Activated CD8-positive, alpha-beta memory T cell treated with anti-CD3 and anti-CD28 coated beads for 4 hours (primary cell): ENCODE measurements at places on chromosomes 7 and 10.

GRCh38 chr7:145665499-145666258 lies 450.9 kb upstream of the CNTNAP2 start:
- DNase-seq: no peak

DNA sequence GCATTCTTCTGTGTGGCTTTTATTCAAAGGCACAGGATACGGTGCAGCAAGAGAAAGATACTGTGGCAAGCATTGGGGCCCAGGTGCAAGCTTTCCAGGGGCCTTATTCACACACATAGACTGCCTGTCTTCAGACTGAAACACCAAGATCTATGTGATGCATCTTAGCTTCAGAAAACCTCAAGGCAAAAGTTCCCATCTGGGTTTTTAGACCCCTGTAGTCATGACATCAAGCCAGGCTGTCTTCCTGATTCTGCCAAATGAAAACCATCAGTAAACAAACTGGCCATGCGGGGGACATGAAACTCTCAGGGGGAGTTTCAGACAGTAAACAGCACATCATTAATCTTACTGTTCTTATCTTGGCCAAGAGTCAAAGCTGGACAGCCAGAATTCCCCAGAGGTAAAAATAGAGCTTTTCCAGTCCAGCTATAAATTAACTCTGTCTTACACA lies 9.8 kb downstream of the AGBL3 start:
- DNase-seq: no peak

DNA sequence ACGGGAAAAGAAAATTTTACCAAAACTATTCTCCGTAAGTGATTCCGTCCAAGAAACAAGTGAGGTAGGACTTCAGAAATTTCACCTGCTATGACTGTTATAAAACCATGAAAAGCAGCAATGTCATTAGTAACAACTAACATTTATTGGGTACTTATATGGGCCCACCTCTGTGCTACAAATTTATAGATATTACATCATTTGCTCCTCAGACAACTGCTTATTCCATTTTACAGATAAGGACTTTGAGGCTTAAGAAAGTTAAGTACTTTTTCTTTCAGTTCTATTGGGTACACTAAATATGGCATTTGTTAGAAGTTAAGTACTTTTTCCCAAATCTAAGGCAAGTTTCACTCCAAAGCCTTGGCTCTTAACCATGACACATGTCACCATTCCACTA lies 36.3 kb downstream of the HACD1 start:
- no peak for DNase-seq

- DNase-seq: no peak
Observed at GRCh38 chr10:52801947-52802346, 29.4 kb upstream of the MBL2 start.

DNA sequence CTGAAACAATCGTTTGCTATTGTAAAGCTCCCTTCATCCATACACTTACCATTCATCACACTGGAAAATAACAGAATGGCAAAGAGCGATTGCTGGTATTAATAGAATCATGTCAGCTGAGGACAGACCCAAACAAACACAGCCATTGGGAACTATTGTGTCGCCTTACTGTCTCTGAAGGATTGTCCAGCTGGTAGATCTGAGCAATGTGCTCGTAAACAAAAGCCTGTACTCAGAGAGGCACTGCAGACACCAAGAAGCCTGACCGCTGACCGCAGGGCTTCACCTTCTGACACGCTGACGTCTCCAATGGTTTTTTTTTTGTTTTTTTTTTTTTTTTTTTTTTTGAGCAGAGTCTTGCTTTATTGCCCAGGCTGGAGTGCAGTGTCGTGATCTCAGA lies 151.0 kb upstream of the FRMD4A start:
- DNase-seq: no peak

DNA sequence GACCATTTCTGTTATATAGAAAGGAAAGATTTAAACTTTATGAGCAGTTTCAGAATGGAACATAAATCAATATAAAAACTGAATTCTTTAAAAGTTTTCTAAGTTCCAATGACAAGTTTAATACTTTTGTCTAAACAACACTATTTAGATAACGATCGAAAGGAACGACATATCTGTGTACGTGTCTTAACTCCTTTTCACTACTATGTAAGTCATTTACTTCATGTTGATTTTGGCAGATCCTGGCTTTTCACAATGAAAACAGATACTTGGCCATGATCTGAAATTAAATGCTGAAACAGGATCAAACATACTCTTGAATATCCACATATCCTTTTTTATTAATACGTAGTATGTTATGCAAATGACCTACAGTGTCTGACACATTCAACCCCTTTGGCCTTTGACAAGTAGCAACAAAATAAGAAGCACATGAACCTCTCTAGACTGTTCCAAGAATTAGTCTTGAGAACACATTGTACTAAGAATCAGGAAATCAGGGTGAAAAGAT lies 41.9 kb downstream of the RNLS start:
- no peak for DNase-seq

- no peak for DNase-seq
Observed at GRCh38 chr10:73917566-73918305, 6.8 kb downstream of the PLAU start.

DNA sequence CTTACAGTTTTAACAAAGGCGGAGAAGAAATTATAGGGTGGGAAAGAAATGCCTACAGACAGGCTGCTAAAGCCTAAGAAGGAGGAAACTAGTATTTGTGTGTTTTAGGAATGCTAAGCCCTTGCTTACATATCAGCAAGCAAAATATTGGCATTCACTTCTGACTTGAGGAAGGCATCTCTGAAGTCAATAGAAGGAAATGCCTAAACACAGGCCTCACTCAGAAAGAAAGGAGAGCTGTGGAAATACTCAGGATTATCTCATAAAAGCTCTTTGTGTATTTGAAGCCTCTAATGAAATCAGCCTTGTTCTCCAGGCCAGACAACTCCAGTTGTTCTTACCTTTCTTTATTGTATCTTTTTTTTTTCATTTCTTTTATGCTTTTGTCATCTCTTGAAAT lies 158.0 kb downstream of the AUTS2 start:
- no peak for DNase-seq

- DNase-seq: no peak
Observed at GRCh38 chr7:28205506-28205905, 24.9 kb upstream of the JAZF1 start.

DNA sequence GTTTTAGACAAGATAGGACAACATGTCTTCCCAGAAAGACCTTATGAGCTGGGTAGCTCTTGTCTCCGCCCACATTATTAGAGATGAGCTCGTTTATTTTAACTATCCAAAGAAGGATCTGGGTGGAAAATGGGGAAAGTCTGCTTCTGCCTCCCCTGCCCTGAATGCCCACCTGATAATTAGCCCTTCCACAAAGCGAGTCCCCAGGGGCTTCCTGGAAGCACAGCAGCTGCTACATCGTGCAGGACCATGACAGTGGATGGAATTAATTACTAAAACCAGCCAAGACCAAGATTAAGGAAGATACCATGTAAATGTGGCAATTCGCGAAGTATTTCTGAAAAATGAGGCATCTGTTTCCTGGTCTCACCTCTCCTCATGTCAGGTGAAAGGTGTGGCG lies 374.4 kb downstream of the PAXIP1 start:
- no peak for DNase-seq

DNA sequence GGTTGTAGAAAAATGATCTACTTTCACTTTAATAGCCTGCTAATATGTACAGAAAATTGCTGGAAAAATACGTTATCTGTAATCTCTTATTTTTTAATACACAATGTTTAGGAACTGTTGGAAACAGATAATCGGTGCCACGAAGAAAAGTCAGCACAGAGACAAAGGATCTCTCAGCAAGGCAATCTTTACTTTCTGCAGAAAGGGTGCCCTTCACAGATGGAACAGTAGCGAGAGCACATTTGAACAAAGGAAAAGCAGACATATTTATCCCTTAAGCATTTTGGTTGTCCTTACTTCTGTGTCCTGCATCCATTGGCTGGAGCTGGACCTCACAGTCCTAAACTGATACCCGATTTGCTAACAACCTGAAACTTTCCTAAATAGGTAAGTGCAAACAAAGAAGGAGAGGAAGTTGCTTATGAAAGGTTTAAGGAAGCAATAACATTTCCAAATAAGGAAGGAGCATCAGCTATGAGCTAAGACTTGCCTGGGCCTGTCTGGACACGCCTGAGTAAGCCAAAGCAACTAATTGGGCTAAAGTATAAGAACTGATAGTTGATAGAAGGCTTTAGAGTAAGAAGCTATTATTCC lies 640.0 kb downstream of the SH2D4B start:
- DNase-seq: no peak

DNA sequence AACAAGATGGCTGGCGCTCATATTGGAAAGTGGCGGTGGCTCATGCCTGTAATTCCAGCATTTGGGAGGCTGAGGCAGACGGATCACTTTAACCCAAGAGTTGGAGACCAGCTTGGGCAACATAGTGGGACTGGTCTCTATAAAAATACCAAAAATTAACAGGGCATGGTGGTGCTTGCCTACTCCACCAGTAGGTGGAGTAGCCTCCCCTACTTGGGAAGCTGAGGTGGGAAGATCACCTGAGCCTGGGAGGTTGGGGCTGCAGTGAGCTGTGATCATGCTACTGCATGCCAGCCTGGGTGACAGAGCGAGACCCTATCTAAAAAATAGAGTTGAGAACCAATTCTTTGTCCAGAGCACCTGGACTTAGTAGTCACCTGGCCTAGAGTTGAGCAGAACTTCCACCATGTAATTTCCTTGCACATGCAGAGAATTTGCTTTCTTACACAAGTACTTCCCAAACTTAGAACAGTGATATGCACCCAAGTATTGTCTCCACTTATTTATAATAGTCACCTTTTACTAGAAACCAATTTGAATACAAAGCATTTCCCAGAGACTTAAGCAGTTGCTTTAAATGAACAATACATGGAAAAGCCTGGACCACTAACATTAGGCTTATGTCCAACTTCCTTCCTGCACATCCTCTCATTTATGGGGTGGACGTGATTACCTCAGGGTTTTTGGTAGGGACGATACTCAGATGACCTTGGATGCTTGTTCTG lies 15.9 kb downstream of the LAMB4 start:
- no peak for DNase-seq

DNA sequence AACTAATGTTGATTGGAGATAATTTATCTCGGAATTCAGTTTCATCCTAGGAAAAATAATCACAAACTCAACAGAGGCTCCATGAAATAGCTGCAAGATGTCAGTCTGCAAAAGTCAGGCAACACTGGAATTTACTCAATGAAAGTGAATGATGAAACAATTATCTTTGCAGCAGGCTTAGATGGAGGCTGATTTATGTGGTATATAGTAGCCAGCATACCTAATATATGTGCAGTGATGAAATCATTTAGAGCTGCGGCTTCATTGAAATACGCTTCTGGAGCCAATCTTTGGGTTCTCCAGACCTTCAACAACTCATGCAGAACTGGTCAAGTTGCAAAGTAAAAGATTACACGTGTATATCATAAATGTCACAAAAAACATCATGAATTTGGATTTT lies 113.3 kb downstream of the ITGA8 start:
- DNase-seq: no peak

- DNase-seq: no peak
Observed at GRCh38 chr10:49053053-49053997, 62.0 kb downstream of the VSTM4 start.

DNA sequence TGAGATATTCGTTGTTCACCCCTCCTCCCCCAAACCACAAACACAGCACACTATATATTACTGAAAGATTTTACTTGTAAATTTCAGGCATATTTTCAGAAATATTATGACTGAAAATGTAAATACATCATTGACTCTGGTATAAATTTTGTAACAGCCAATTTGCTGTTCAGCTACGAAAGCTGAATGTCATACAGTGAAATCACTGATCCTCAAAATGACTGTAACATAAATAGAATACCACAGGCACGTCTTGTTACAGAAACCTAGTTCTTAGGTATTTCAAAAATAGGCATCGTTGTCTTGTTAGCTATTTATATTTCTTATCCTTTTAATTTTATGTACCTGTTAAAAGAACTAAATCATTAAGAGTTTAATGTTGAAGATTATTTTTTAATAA lies 15.1 kb downstream of the TRUB1 start:
- no peak for DNase-seq
